Urothelium cell line (cell line): ENCODE measurements at places on chromosomes 11 and 22.

DNA sequence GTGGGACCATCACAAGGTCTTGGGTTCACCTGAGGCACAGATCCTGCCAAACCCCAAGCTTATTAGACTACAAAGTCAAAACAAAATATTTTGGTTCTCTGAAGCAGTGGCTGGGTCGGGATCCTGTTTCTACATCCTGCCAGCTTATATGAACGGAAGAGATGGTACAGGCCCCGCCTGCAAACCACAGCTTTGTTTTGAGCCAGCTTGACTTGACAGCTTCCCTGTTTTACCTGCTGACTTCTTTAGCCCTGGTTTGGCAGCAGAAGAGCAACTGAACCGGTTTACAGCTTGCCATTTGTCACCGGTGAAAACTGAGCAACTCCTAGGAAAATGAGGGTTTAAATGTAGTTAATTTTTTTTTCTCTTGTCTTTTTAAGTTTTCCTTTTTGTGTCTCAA lies 11.4 kb downstream of the PACS1 start:
- peak; percentile 40 for DNase-seq

DNA sequence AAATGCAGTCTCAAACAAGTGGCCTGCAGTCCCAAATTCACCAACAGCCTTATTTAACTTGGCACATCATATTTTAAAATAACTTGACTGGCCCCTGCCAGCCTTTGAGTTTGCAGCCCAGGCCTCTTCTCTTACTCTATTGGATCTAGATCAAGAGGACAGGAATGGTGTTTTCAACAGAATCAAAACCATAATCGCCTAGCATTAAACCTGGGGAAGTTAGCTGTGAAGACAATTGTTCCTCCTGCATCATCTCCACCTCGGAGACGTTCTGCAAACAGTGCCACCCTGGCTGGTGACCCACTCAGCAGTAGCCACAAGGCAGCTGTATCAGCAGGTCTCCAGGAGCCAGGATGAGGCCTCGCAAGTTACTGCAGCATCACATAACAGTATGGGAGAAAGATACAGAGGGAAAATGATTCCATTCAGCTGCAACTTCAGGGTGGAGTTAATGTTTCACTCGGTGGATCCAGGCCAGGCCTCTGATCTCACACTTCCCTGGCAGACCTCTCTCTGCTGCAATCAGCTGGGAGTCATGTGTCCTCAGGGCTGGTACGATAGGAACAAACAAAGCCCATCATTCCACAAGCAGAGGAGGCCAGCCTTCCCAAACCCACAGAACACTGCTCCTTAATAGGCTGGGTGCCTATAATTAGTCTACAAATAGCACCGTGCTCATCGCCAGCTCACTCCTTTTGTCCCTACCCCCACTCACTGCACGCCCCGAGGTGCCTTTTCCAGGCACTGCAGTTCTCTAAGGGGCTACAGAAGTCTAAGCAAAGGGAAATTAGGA lies 18.6 kb upstream of the SCN2B start:
- no peak for DNase-seq

DNA sequence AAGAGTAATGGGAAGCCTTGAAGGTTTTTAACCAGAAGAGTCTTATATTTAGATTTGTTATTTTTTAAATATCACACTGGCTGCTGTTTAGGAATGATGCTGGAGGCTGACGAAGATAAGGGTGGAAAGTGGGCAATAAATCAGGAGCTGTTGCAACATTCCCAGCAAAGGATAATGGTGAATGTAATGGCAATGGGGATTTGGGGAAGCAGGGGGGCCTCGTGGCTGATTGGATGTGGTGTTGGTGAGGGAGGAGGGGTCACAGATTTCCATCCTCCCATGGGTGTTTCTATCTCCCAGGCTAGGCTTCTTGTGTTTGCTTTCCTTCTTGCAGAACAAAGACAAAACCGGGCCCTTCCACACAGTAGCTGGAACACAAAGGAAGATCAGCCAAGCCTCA lies 80.8 kb downstream of the PIWIL4 start:
- DNase-seq = no peak

GRCh38 chr11:72396041-72396440 lies 38.3 kb downstream of the CLPB start:
- no peak for DNase-seq

GRCh38 chr11:69194396-69194795 lies 38.7 kb downstream of the SMIM38 start:
- DNase-seq = no peak

- DNase-seq = no peak
Measured at GRCh38 chr11:68146010-68146540, 24.9 kb upstream of the CHKA start.

DNA sequence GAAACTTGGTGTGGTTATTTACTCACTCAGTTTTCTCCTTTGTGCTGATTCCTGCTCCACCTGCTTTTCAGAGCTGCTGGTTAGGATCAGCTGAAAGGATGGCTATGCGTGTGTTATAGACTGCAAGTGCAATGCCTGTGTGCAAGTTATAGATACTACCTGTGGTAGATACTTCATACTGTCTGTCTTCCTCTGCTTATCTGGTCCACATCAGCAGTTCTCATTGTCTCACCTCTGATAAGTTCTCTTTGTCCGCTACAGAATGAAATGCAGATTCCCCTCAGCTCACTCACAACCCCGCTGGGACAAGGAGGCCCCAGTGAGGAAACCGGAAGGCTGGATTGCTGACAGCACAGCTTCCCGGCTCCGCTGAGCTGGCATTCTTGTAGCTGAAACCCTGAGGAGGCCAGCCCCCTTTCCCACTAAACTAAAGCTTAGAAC lies 37.5 kb upstream of the LYVE1 start:
- no peak for DNase-seq

DNA sequence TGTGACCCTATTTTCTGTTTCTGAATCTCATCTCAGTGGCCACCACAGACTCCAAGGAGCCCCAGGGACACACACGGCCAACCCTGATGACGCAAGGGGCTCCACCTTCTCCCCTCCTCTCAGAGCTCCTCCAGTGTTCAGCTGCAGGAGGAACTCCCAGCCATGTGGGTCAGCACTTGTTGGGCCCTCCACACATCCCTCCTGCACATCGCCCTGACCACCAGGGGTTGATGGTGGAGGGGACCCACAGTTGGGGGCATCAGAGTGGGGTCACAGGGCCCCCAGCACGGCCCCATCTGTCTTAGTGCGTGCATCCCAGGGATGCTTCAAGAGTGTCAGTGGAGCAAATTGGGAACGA lies 499.6 kb downstream of the BRD1 start:
- DNase-seq = no peak

DNA sequence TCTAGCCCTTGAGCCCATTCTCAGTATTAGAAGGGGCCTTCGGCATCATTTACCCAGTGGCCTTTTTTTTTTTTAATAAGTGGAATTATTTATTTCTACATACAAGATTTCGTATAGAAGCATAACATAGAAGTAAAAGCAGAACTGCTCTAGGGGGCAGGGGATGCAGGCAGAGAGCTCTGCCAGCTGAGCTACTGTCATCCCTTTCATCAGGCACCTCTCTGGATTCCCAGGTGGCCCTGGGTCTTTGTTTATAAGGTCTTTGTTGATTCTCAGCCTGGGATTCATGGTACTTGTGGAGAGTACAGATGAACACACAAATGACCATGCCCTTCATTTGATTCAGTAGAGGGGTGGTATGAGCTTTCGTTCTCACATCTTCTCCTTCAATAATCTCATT lies 66.4 kb downstream of the GAB2 start:
- no peak for DNase-seq

DNA sequence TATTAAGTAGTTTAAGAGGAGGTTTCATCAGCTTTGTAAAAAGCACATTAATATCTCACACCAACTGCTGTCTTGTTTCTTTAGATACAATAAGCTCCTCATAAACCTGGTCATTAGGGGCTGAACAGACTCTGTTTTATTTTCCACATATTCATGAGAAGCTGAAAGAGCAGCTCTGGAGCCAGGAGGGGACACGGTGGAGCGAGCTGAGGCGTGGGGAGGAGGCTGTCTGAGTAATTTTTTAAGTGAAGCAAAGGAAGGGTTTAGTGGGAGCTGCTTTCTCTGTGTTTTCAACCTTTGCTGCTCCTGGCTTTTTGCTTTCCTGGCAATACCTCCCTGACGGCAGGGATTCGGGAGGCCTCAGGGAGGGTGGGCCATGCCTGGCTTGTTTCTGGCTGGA lies 67.0 kb upstream of the EIF3D start:
- no peak for DNase-seq

DNA sequence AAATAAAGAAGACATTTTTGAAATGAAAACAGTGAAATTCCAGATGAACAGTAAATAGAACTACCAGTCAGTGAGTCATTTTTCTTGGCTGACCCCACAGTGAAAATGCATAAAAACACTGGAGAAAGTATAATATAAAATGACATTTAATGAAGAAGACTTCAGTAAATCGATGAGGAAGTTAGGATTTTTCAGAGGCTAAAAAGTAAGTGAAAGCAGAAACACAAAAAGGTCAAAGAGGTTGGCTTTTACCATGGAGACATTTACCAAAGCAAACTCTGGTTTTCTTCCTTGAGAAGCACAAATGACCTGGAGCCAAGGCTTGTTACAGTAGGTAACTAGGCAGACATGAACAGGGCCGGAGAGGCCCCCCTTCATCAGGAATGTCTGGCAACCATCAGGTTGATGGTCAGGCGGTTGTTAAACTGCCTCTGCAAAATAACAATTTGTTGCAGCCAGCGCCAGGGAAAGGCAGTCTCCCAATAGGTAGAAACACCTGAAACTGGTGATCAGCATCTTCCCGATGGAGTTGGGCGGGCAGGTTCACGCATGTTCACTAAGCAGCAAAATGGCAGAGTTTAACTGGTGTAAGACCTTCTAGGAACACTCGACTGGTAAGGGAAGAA lies 16.7 kb upstream of the TMEM123 start:
- no peak for DNase-seq

DNA sequence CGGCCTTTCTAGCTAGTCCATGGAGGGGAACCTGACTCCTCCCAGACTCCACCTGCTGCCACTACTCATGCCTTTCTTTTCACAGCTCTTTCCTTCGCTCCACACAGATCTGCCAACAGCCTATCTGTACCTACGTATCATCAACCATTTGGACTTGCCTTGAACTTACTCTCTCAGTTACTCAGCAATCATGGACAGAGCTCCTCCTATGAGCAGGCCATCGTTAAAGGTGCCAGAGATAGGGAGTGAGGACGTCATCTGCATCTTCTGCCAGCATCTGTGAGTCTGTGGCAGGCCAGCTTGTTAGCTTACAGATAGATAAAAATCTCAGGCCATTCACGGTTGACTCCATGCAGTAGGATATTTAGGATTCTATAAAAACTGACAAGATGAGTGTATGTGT lies 162.9 kb upstream of the ZBED5 start:
- no peak for DNase-seq

- no peak for DNase-seq
Measured at GRCh38 chr11:69674267-69674885, 777 bp downstream of the LTO1 start.

GRCh38 chr22:35539487-35539886 lies 1.1 kb upstream of the RASD2 start:
- no peak for DNase-seq

DNA sequence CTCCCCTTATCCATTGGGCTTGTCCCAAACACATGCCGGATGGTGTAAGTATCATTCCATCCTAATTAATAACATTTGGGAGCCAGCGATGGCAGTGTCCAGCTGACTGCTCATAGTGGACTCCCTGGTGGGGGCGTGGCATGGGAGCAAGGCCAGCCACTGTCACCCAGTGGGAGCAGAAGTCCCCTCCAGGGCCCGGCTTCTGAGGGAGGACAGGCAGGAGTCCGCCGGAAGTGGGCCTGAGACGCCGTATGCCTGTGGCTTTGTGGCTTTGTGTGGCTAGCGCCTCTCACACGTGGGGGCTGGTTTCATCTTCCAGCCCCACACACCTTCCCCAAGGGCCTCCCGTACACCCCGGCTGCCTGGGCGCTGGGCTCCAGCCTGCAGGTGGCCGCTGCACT lies 124.5 kb downstream of the KCNQ1 start:
- DNase-seq = no peak

DNA sequence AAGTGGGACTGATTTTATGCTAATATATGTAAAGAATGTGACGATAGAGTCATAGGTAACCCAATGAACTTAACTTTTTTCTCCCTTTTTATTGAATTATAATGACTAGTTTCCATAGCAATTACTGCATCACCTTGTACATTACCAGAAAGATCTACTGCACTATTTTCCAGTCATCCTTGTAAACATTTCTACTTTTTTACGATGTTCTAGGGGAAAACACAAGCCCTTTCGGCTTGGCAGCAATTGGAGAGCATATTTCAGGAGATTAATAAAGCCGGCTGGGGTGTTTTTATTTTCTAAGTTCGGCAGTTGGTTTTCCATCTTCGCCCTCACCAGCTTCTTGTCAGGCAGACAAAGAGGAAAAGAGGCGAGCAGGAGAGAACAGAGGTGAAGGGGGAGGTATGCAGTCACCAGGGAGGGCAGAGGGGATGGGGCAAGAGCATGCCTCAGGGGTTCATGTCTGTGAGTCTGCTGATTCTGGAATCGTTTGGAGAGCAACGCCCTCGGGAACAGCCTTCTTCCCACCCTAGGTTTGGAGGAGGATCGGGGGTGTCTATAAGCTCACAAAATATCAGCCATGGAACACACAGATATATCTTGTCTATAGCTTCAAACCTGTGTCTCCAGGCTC lies 476.4 kb downstream of the MIAT start:
- peak; percentile 75 for DNase-seq

DNA sequence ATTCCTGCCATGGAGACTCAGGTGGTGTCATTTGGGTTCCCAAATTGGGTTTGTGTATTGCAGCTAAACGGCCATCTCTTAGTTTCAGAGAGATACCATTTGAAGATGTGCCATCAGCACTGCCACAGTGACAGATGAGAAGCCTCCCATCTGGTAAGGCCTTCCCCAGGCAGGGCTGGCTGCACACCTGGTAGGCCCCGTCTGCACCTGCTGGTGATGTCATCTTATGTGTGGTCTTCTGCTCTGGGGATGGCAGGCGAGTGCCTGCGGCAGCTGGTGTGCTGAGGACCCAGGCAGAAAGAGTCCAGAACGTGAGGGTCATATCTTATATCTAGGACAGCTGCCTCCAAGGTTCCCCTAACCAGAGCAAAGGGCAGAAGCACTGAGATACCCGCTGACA lies 100.6 kb downstream of the CSNK2A3 start:
- DNase-seq = no peak

DNA sequence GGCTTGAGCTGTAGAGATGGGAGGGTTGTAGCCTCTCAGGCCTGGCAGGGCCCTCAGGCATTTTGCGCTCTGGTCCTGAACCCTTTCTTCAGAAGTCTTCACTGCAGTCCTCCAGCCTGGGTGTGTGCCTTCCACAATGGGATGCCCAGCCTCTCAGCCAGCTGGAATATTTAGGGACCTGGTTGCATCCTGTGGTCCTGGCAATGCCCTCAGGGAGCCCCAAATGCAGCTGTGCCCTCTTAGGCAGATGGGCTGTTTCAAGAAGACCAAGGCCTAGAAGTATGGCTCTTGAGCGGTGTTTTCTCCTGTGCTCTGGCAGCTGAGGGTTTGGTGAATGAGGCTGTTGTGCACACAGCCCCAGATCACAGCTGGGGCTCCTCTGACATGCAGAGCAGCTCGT lies 6.7 kb downstream of the TUB start:
- no peak for DNase-seq

GRCh38 chr11:47715082-47715669 lies at the start of gene AGBL2:
TSS of gene AGBL2 (minus strand) at chr11:47715369. CDS start at chr11:47714650, 719 bp downstream.
- peak; percentile 70 for DNase-seq

- DNase-seq = no peak
Measured at GRCh38 chr11:94241896-94242295, 62.5 kb upstream of the IZUMO1R start.
